HepG2 (cell line): ENCODE measurements at places on chromosomes 1 and 21.

- no peak for DNase-seq
These were observed 71.6 kb downstream of the RD3 start for GRCh38 chr1:211420389-211420788.

- DNase-seq: no peak
These were observed 10.3 kb upstream of the VWA5B1 start for GRCh38 chr1:20280341-20280740.

DNA sequence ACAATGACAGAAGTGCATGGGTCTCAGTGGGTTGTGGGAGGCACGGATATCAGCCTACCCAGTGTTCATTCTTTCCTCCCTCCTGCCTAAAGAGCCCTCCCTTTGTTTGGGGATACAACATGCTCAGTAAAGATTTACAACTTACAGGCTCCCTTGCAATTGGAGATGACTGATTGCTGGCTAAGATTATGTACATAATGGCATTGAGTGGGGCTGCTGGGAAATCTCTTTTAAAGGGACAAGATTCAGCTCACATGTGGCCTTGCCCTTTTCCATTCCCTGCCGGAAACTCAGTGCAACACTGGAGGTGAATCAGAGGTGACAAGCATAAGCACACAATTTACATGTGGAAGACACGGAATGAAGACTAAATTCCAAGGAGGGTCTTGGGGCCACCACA lies 83.7 kb upstream of the CHRM3 start:
- DNase-seq: no peak

- no peak for DNase-seq
These were observed 52.3 kb downstream of the RAP1A start for GRCh38 chr1:111671852-111672251.

- no peak for DNase-seq
These were observed 3.6 kb upstream of the PTGS2 start for GRCh38 chr1:186683652-186684410.
